ENCODE measurements at places on chromosomes 2 and 18.

DNA sequence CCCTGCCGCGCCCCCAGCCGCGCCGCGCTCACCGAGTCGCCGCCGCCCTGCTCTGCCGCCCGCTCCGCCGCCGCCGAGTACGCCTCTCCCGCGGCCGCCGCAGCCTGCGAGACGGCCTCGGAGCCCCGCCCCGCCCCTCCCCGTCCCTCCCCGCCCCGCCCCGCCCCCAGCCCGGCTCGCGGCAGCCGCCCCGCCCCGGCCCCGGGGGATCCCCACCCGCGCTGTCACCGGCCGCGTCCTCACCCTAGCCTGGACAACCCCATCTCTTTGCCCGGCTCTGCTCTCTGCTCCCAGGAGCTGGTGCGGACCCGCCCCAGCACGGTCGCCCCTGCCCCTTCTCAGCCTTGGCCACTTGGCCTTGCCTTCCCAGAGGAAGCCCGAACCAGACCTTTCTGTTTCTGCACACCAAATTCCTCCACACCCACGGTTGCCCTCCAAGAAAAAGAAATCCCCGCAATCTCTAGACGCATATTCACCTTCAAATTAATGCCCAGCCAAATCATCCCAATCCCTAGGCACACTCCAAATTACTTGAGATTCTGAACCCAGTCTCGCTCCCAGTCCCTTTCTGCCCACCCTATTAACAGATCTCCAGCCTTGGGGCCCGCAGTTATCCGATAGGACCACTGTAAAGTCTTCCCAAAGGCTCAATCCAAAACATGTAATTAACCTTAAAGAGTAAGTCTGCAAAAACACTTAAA is at the start of gene CYRIA:
TSS of gene CYRIA (minus strand) at position 87 of the 701 bp plus-strand sequence. CDS start 77,715 bp downstream, outside the sequence.
- peak; percentile 73 for DNase-seq

GRCh38 chr2:208620487-208620978 is 213.9 kb downstream of the PTH2R start:
- no peak for DNase-seq

DNA sequence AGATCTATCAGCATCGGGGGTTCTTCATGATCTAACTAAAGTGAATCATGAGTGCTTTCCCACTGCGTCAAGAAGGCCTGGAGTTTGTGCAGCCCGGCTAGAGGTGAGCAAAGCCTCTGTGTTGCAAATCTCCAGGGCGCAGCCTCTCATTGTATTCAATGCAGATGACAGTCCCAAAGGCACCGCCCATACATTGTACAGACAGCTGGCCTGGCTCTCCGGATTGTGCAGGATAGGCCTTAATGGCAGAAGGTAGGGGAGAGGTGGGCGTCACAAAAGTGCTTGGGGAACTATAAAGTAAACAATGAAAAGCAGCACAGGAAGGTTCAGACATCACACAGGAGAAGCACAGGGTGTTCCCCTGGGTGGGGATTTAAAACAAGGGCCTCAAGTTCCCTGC is 907 bp upstream of the GYPC start:
- DNase-seq = no peak

GRCh38 chr2:196927376-196928225 is 1.1 kb upstream of the PGAP1 start:
- DNase-seq = peak; percentile 36

- DNase-seq = no peak
Observed at GRCh38 chr2:62852254-62852653, 146.7 kb downstream of the EHBP1 start.

GRCh38 chr18:33744032-33744697 is 166.1 kb downstream of the ASXL3 start:
- DNase-seq = no peak

- DNase-seq = no peak
Observed at GRCh38 chr2:154551649-154552048, 146.8 kb upstream of the KCNJ3 start.

- no peak for DNase-seq
Observed at GRCh38 chr2:233259730-233260129, 8.3 kb downstream of the ATG16L1 start.

Data from CD4-positive, alpha-beta T cell treated with Interferon alpha-2 for 1 hour (primary cell).